ENCODE measurements at places on chromosomes 13 and 19.

- no peak for DNase-seq
Observed at GRCh38 chr19:14992780-14993179, 13.1 kb upstream of the SLC1A6 start.

DNA sequence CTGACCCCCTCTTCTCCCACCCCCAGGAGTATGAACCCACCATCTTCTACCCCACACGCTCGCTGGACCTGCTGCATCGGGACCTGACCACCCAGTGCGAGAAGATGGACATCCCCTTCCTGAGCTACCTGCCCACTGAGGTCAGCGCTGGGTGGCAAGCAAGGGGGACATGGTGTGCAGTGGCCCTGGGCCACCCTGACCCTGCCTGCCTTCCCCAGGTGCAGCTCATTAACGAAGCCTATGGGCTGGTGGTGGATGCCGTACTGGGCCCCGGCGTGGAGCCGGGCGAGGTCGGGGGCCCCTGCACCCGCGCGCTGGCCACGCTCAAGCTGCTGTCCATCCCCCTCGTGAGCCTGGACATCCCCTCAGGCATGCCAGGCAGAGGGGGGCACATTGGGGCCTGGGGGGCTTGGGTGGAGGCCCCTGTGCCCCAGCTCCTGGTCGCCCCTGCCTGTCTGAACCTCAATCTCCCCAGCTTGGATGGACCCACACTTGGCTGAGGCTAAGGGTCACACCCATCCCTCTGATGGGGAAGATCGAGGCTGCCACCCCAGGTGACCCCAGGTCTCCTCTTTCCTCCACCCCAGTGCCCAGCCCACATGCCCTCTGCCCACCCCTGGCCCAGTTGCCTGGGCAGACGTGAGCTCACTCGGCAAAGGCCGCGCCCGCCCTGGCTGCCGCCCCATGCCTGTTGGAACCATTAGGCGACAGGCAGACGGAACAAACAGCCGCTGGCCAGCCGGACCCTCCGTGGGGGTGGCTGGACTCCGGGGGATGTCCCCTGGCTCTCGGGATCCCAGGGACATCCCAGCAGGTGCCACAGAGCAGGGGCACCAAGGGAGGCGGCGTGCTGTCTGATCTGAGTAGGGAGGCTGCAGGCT lies 2.5 kb upstream of the CILP2 start:
- DNase-seq = no peak

- no peak for DNase-seq
Observed at GRCh38 chr19:45496349-45496953, 396 bp downstream of the RTN2 start.

- no peak for DNase-seq
Observed at GRCh38 chr19:13083008-13083404, 19.7 kb downstream of the LYL1 start.

GRCh38 chr13:35481777-35482176 lies 5.3 kb upstream of the MAB21L1 start:
- DNase-seq = no peak

All from T-cell (primary cell).